ENCODE measurements at places on chromosomes 7 and 10.

DNA sequence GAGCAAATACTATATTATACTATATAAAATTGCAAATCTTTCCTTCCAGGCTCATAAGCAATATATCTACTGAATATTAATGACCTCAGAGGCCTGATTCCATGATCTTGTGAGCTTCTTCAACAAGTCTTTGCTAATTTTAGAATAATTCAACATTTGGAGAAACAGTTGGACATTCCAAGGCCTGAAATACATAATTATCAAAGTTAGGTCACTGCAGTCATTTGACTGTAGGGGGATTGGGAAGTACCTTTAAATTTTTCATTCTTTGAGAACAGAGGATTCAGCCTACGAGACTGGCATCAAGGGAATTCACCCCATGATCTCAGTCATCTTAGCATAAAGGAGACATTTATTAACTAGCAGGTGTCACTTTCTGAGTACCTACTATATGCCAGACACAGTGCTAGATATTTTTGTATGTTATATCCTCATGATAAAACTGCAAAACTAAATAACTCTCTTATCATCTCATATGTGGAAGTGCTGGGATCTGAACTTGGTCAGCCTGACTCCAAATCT is 85.4 kb downstream of the DOCK4 start:
- DNase-seq = no peak

- DNase-seq = no peak
These were observed 123.8 kb upstream of the STARD3NL start for GRCh38 chr7:38054199-38054598.

DNA sequence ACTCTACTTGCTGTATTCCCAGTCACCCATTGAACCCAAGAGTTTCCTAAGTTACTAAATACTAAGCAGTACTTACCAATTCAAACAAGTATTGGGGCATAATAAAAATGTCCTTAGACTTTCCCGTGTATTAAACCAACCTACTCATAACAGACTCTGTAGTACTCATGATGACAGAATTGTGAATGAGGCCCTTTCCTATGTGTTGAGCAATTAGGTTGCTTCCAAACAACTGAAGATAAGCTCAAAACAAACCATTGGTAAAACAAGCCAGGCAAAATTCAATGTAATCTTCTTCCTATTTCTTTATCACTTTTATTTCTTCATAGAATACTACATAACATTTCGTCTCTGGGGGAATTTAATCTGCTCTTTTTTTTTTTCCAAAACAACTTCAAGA is 106.5 kb upstream of the ANK3 start:
- no peak for DNase-seq

GRCh38 chr7:132275416-132276233 is 300.6 kb downstream of the PLXNA4 start:
- no peak for DNase-seq

DNA sequence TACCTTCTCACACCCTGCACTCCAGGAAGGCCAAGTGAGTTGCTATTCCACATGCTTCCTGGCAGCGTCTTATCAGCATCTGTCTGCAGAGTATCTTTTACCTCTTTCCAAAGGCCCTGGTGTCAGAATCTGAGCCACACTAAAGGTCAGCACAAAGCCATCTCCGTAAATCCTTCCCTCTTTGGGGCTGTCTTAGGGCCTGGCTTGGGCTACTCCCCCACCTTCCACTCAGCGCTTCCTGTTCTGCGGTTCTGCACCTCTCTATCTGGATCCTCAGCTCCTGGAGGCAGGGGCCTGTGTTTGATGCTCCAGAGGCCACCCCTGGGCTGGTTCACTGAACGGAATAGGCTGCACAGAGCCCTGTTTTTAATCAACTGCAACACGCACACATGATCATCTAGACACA is 334.8 kb upstream of the GALNT17 start:
- DNase-seq = no peak

GRCh38 chr10:124339119-124340032 is 79.3 kb downstream of the OAT start:
- no peak for DNase-seq

GRCh38 chr10:14681305-14681704 is 93.4 kb downstream of the FAM107B start:
- no peak for DNase-seq

DNA sequence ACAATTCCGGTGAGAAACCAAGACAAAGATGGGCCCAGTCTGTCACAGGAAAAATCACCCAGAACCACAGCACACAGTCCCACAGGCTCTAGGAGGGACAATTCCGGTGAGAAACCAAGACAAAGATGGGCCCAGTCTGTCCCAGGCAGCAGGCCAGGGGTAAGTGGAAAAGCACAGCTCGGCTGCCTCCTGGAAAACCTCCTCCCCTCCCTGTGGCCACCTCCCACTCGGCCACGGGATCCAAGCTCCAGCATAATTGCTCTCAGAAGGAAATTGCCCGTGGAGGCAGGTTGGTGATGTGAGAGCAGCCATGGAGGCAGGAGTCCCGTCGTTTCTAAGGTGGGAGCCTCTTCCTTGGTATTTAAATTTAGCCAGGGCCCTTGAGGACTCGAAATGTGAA is 95.7 kb downstream of the PLXNA4 start:
- no peak for DNase-seq

GRCh38 chr7:121473645-121474300 is 77.7 kb upstream of the FAM3C start:
- DNase-seq = no peak

GRCh38 chr10:35909121-35909720 is 267.1 kb upstream of the FZD8 start:
- DNase-seq = no peak

DNA sequence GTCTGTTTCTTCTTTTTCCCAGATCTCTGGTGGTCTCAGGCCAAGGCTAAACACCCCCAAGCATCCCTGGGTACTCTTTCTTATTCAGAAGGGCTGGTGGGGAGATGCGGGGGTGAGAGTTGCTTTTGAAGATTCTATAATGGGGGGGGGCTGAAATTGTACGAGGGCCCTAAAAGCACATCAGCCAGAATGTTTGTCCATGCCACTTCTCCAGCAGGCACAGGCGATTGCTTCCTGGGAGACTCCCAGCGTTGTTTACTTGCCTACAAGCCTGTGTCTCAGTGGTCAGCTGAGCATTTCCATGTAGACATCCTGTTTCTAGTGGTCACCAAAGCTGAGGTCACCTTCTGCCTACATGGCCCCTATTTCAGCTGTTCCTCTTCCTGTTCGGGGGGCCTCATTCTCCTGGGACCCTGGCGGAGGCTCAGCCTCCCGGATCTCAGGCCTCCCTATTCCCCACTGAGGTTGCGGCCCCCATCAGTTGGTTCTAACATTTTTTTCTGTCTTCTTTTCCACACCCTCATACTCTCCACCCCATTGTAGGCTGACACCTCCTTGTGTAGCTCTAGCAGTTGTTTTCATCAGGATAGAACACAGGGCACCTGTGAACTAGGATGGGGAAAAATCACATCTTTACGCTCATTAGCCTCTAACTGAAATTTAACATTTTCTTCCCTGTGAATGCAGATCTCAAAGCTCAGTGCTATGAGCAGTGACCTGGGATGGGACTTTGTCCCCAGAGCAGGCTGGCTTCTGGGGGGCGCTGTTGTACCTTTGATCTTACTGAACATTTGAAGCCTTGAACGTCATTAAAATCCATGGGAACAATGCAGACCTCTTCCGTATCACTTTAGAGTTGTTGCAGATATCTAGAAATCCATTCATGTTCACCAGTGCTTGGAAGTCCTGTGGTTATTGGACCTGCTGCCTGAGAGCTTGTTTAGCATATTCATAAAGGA is 286.5 kb downstream of the GLRX3 start:
- DNase-seq = no peak

GRCh38 chr10:50490241-50490640 is 133.5 kb downstream of the SGMS1 start:
- DNase-seq = no peak

GRCh38 chr10:110149259-110149658 is 58.1 kb upstream of the MXI1 start:
- DNase-seq = no peak

GRCh38 chr7:102152672-102153598 is 133.7 kb upstream of the SH2B2 start:
- no peak for DNase-seq

DNA sequence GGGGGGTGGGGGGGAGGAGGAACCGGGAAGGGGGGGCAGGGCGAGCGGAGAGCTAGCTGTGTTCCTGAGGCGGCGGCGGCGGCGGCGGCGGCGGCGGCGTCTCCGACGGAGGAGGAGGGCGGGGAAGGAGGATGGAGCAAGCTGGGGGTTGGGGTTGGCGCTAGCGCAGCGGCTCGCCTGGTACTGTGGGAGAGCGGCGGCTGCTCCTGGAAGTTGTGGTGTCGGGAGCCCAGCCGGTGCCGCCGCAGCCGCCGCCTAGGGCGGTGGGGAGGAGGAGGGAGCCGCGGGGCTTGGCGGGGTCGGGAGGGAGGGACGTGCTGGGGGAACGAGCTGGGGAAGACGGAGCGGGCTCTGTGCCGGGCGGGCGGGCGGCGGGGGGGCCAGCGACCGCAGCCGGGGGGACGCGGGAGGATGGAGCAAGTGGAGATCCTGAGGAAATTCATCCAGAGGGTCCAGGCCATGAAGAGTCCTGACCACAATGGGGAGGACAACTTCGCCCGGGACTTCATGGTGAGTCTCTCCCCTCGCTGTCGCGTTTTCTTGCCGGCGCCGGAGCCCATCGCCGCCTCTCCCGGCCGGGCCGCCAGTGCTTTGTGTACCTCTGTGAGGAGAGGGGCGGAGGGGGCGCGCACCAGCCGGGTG is at the start of gene PTPN12:
Gene PTPN12, plus strand, starts transcription at position 160 of the 642 bp plus-strand sequence. Its CDS starts 252 bp downstream, at position 412.
- peak; percentile 22 for DNase-seq

DNA sequence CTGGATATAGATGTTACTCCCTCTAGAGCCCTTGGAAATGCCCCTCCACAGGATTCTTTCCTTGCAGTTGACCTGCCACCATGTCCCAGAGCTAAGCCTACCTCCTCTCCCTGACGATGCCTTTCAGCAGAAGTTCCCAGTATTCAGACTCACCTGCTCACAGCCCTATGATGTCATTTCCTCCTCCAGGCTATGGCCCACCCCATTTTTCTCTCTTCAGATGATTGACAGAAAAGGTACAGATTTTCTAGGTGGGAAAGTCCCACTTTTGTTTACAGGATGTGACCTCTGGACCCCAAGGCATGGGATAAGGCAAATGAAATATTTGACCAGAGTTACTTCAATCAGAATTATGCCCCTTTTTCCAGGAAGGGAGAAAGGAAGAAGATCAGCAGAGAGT is 280.2 kb upstream of the PHYHIPL start:
- DNase-seq = no peak

GRCh38 chr7:70390251-70390650 is 741.7 kb upstream of the GALNT17 start:
- no peak for DNase-seq

GRCh38 chr7:88146616-88147015 is 73.2 kb downstream of the SRI start:
- no peak for DNase-seq

- DNase-seq = no peak
These were observed 1138.1 kb downstream of the REEP3 start for GRCh38 chr10:64659311-64659710.

- peak; percentile 17 for DNase-seq
These were observed 26.5 kb upstream of the RBM20 start for GRCh38 chr10:110617425-110618229.

DNA sequence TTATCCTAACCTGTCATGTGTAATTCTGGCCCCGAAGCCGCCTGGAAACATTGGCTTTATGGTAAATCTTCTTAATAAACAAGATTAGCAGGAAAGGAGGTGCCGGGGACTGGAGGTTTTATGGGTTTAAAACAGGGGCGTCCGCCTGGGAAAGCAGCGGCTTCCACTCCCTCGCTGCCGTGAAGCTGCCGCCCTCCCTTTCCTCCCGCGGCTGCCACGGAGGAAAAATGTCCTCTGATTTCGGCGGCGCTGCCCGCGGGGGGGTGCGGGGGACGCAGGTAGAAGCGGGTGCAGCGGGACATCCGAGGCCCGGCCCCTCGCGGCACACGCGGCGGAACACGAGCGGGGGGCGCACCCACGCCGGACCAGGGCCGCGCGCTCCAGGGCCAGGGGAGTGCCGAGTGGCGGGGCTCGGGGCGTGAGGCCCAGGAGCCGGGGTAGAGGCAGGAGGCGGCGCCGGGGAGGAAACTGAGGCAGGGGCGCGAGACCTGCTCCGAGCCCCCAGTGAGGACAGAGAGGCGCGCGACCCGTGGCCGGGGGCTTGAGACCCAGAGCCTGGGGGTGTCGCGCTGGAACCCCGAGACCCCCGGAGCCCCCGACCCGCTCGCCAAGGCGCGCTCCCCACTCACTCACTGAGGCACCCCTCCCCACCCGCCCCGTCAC is 993 bp downstream of the PTPRN2 start:
- DNase-seq = no peak
